ENCODE measurements at places on chromosomes 7 and 10. TPM values are rescaled to one million over a fixed set of nuclear protein-coding genes. Genes with fewer than 3 reads are reported as not detected.

- DNase-seq = no peak
Observed at GRCh38 chr7:93817004-93817403, 73.5 kb downstream of the TFPI2 start.

GRCh38 chr10:1737222-1738061 is at the start of gene ADARB2:
TSS of gene ADARB2 (minus strand) at chr10:1737525.
- DNase-seq = no peak

The OR9A4 gene
- polyA plus RNA-seq = not detected

DNA sequence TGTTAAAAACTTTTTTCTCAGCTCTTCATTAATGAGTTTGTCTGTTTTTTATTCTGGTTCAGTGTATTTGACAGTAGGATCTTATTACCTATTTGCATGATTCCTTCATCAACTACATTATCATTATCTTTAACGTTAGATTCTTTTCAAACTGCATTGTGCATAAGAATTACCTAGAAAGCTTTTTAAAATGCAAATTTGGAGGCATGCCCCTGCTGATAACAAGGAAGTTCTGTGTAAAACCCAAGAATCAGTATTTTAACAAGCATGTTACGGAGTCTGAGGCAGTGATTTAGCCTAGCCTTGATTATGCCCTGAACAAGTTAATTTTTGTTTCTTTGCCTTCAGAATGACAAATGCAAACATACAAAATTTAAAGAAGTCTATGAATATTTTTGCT is 14.2 kb downstream of the AHR start:
- no peak for DNase-seq

DNA sequence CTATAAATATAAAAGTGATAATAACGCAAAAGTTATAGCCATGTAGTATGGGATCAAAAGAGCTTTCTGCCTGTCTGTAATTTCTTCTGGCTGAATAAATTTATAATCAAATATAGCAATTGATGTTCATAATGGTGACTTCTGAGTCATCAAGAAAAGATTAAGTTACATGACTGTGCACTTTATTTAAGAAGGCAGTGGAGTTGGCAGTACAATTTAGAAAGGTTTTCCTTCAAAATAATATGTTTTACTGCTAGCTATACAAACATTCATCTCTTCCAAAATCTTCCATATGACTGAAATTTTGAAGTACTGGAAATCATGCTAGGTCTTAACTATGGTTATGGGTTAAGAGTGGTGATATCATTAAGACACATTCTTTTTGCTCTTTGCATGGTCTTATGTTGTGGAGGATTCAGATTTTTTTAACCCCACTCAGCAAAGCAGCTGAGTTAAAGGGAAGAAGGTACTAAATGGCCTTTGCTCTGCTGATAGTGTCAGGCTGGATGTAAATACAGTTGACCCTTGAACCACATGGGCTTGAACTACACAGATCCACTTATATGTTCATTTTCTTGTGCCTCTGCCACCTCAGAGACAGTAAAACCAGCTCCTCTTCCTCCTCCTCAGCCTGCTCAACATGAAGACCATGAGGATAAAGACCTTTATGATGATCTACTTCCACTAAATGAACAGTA is 323.6 kb downstream of the BBS9 start:
- DNase-seq = peak; percentile 45

- no peak for DNase-seq
Observed at GRCh38 chr10:118729641-118730258, 25.0 kb downstream of the CACUL1 start.

The FXYD4 gene
- not detected for polyA plus RNA-seq

The SLC13A4 gene
- polyA plus RNA-seq = 0.10 TPM

DNA sequence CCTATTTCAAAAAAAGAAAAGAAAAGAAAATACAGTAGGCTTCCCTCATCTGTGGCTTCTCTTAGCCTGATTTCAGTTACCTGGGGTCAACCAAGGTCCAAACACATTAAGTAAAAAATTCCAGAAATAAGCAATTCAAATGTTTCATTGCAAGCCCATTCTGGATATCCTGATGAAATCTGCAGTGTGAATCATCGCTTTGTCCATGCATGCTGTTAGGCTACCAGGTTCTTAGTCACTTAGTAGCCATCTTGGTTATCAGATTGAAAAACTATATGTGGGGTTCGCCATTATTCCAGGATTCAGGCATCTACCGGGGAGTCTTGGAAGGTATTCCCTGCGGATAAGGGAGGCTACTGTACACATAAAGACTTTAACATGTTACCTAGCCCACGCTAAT is 991 bp upstream of the FAM204A start:
- peak; percentile 50 for DNase-seq

- no peak for DNase-seq
Observed at GRCh38 chr7:140683657-140684056, 10.9 kb downstream of the ADCK2 start.

The HOXA7 gene
- polyA plus RNA-seq = 1.7 TPM

- peak; percentile 83 for DNase-seq
Observed at GRCh38 chr7:114988755-114989375, 67.0 kb downstream of the MDFIC start.

GRCh38 chr7:95843286-95843685 is 70.9 kb downstream of the DYNC1I1 start:
- DNase-seq = no peak

DNA sequence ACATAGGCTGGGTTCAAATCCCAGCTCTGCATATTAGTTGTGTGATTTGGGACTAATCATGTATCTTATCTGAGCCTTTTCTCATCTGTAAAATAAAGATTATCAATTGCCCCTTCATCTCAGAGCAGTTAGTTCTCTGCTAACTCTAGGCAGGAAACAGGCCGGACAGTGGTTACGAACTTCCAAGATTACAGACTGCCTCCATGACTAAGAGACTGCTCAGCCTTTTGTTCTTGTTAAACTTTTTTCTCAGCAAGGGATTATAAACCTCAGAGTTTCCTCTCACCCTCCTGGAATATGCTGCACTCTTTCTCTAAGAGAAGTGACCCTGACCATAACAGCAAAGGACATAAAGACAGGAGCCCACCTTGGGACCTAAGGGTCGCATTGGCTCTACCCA is 52.5 kb upstream of the NFKB2 start:
- DNase-seq = peak; percentile 86

GRCh38 chr7:138125598-138126111 is 49.4 kb downstream of the AKR1D1 start:
- DNase-seq = peak; percentile 6

DNA sequence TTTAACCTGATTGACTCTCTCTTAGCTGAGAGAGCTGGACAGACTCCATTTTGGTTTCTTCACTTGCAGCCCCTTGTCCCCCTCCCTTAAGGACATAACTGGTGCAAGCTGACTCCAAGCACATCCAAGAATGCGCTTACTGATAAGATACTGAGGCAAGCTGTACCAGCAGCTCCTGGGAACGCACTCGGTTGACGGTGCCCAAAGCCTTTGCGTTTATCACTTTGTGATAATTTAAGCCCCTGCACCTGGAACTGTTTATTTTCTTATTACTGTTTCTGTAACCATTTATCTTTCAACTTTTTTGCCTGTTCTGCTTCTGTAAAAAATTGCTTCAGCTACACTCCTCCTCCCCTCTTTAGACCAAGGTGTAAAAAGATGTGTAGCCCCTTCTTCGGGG is 8.5 kb downstream of the AKR1B15 start:
- no peak for DNase-seq

GRCh38 chr10:117346574-117346973 is 28.7 kb downstream of the PDZD8 start:
- no peak for DNase-seq

GRCh38 chr10:71128311-71128980 is 83.9 kb upstream of the UNC5B start:
- no peak for DNase-seq

GRCh38 chr10:7102084-7102483 is 308.8 kb downstream of the SFMBT2 start:
- DNase-seq = peak; percentile 38

DNA sequence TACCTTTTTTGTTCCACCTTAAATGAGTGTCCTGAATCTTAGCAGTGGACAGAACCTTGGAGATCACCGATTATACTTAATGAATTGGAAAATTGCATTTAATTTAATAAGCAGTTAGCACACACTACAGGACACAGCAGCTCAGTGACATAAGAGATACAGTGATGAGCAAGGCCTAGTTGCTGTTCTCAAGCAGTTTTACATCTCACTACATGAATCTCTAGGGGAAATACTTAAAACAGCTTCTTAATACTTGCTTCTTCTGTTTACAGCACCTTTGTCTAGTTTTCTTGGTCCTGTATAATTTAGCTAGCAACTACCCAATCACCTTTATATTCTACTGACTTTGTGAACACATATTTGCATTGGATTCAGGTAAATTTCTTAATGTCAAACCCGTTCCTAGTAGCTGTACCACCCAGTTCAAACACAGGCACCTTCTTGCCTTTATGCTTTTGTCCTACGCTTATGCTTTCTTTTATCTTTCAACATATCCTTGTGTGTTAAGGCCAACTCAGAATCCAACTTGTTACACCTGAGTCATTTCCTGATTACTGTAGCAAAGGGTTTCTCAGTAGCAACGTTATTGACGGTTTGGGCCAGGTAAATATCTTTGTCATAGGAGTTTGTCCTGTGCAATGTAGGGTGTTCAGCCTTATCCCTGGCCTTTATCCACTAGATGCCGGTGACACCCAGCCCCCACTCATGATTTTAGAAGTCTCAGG is 1.8 kb downstream of the STAM start:
- peak; percentile 18 for DNase-seq

The WNT8B gene
- polyA plus RNA-seq = not detected

DNA sequence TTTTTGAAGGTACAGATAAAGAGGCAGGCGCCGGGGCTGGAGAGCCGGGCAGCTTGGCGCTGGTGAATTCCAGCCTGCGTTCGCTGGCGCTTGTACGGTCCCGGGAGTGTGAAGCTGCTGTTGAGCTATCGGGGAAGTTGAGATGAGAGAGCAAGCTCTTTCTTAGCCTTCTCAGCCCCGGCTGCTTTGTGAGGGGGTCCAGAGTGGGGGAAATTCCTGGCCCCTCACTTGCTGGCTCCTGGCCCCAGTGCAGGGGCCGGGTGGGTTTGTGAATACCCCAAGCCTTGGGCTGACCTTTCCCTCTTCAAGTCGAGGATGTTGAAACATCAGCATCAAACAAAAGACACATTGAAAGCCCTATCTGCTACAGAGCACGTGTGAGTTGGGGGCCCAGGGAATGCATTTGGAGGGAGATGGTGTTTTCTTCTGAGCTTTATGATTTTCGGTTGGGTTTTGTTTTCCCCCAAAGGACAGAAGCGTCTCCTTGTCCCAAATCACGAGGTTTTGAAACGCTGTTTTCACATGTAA is 2.7 kb downstream of the ZMIZ1 start:
- DNase-seq = no peak

DNA sequence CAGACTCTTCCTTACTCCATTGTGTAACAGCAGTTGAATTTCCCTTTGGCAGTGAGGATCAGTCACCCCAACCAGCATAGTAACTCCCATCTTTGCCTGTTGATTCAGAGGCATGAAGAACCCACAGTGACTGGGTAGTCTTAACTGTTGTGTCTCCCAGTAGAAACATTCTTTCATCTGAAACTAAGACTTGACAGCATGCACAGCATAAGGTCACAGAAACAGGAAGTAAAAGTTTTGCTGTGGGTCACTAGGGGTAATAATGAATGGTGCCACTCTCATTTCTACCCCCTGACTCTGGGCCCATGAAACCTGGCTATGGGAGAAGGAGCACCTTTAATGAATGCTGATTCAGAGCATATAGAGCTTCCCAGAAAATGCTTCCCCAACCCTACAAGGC is 8.3 kb upstream of the FRMPD2 start:
- no peak for DNase-seq

DNA sequence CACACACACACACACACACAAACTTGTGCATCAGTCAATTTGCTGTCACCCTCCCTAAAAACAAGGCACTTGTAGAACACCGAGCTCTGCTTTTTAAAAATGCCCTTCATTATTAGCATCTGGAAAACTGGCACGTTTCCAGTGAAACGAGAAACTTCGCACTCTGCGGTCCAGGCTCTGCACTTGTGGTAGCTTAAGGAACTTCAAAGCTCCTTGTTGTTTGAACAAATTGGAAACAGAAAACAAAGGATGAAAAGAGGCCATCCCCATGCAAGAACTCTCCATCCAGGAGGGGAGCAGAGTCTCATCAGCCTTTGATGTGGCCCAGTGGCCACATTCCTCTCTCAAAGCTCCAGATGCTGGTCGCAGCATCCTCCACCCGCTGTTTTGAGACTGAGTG is 105.1 kb downstream of the C10orf90 start:
- no peak for DNase-seq

GRCh38 chr10:14403881-14404623 is 73.3 kb upstream of the FRMD4A start:
- DNase-seq = no peak

DNA sequence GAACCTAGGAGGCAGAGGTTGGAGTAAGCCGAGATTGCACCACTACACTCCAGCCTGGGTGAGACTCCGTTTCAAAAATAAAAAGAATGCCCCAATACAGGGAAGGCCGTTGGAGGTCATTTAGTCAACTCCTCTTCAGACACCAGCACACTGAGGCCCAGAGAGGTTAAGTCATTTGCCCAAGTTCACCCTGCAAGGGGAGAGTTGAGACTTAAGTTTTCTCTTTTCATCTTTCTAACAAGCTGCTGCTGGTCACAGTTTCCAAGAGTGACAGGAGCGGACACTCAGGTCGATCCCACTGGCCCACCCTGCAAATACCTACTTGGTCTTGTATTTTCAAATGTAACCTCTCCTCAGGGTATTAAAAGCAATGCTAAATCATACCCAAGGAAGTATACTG is 30.4 kb upstream of the VCL start:
- no peak for DNase-seq

The NPSR1 gene
- not detected for polyA plus RNA-seq

DNA sequence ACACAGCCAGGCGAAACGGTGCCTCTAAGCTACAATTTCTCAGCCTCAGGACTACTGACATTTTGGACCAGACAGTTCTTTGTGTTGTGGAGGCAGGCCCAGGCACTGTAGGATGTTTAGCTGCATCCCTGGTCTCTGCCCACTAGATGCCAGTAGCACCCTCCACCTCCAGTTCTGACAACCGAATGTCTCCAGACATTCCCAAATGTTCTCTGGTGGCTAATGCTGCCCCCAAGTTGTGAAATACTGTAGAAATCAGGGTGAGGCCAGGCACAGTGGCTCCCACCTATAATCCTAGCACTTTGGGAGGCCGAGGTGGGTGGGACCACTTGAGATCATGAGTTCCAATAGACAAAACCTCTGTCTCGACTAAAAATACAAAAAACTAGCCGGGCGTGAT is 18.2 kb downstream of the HNRNPF start:
- DNase-seq = peak; percentile 49

DNA sequence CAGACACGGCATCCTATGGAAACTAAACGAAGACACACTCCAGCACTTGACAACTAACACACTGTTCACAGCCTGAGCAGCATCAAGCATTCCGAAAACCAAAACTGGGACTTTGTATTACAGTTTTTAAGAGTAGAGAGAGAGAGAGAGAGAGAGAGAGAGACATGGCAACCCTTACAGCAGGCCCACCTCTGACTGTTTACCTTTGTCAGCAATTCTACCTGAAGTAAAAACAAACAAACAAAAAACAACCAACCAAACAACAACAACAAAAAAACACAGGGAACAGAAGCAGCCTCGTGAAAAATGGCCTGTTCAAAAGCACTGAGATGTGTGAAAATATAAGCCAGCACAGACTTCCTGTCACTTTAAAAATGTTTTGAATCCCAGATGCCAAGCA is 118.0 kb downstream of the SPAG6 start:
- no peak for DNase-seq
